ENCODE measurements at places on chromosomes 2 and 18.

DNA sequence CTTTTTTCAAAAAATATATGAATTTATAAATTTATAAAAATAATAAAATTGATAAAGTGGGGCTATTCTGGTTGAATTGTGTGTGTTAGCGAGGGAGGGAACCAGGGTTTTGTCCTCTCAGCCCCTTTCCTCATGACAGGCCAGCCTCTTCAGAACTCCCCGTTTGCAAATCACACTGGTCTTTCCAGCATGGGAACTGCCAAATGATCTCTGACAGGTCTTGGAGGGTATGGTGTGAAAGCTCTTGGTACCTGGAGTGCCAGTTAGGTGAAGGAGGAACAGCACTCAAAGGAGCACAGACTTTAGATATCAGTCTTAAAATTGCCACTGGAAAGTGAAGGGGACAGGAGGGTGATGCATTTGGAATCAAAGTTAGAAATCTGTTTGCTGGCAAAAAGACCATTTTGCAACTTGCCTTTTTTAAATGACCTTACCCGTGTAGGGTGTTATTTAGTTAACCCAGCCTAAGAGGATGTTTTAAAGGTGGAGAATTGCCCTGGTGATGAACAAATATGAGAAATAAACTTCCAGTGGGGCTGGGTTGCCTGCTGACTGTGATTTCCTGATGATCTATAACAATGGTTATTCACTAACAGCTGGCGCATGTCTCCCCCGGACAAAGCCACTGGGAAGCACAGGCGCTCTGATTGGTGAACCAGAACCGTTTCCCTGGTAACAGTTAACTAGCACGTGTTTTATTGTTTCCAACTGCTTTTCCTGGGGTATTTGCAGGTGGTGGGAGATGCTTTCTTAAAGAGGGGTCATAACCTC lies 85.3 kb upstream of the EFEMP1 start:
- peak; percentile 57 for DNase-seq

- no peak for DNase-seq
Observed at GRCh38 chr2:230914886-230915285, 10.2 kb downstream of the GPR55 start.

DNA sequence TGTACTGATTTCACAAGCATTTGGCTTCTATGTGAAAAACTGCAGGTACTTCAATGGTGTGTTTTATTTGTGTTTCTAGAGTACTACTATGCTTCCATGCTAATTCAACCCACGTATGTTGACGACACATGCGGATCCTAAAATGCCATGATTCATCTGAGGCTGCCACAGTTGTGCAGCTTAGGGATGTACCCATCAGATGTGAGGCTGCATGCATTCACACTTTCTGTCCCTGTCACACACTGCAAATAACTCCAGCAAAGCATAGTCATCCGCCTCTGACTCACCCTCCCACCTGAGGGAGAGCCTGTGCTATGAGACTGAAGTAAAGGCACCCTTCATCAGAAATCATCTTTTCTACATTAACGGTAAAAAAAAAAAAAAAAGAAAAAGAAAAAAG lies 22.1 kb upstream of the SERTAD2 start:
- DNase-seq: peak; percentile 56

GRCh38 chr2:42865884-42866881 lies 73.8 kb upstream of the HAAO start:
- no peak for DNase-seq

DNA sequence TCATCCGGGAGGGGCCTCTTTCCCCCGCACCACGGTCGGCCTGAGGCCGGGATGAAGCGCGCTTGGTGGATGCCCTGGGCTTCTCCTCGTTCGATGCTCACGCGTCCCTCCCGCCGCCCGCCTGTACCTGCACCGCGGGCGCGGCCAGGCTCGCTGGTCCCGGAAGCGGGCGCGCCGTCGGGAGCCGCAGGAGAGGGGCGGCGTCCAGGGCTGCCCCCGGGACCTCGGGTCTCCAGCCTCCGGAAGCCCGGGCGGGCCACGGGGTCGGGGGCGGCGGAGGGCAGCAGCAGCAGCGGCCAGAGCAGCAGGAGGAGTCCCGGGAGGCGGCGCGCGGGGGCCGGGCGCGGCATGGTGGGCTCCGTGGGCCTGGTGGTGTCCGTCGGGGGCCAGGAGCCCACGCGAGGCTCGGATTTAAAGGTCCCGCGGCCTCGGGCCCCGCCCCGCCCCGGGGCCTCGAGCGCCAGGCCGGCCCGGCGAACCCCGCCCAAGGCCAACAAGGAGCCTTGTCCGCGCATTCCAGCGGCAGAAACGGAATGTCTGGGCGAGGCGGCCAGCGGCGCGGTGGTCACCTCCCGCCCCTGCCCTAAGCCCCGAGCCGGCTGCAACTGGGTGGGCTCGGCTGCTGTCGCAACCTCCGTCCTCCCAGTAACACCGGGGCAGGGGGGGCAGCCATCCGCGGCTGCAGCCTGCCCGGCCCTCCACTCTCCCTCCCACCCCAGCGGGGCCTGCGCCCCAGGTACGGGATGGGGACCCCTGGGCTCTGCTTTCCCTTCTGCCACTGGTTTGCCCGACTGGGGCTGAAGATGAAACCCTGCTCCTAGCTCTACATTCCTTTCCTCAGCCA lies at the start of gene MATN3:
TSS of gene MATN3 (minus strand) at position 387 of the 844 bp plus-strand sequence. CDS start at position 350, 37 bp downstream.
- peak; percentile 61 for DNase-seq

GRCh38 chr2:66541646-66542045 lies 106.7 kb downstream of the MEIS1 start:
- no peak for DNase-seq

- no peak for DNase-seq
Observed at GRCh38 chr2:10370390-10370789, 67.7 kb downstream of the HPCAL1 start.

- peak; percentile 39 for DNase-seq
Observed at GRCh38 chr18:29644276-29644675, 1398.3 kb downstream of the DSC3 start.

GRCh38 chr2:96164459-96165184 lies 19.4 kb upstream of the DUSP2 start:
- no peak for DNase-seq

DNA sequence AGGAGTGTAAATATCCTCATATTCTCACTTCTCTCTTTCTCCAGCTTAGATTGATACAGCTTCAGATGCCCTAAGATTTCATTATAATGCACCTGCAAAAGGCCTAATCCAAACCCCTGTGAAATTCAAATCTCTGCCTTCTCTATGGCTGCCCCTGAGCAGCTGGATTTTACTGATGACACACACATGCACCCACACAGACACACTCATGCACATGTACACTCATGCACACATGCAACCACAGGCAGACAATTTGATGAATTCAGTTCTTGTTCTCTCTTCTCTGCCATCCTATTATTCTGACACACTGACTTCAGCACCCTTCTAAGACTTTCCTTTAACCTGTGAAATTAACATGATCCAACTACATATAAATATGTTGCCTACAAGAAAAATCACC lies 563.2 kb downstream of the RNF144A start:
- no peak for DNase-seq

DNA sequence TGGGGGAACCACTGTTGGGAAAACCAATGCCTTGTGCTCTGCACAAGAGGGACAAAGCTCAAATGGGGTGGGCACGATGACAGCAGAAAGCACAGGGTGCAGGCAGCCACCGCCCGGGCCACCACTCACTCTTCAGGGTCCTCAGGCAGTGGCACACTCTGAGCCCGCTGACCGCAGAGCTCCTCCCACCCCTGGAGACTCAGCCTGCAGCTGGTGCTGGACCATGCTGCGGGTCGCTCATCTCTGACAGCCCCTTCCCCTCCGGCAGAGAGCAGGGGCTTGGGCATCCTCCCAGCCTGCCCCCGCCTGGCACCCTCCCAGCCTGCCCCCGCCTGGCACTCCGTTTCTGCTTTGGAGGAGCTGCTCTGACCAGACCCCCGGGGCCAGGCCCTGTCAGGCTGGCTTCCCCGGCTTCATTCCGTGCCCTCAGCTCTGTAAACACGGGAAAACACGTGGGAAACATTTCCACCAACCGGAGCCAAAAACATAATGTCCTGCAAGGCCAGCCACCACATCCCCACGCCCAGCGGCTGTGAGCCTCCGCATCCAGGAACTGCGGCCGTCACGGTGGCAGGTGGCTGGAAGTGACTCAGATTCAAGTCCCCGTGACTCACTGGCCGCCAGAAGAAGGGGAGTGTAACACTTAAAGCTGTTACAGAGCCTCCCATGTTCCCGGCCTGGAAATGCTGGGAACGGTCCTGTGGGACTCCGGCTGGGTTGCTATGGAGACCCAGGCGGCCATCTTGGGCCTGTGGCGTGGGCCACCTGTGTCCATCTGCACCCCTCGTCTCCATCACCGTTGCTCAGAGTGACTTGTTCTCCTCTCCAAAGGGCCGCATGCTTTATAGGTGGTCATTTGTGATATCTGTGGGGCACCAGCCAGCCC lies 6.8 kb upstream of the SNED1 start:
- DNase-seq: peak; percentile 100

- no peak for DNase-seq
Observed at GRCh38 chr2:70541481-70542020, 12.1 kb downstream of the TGFA start.

DNA sequence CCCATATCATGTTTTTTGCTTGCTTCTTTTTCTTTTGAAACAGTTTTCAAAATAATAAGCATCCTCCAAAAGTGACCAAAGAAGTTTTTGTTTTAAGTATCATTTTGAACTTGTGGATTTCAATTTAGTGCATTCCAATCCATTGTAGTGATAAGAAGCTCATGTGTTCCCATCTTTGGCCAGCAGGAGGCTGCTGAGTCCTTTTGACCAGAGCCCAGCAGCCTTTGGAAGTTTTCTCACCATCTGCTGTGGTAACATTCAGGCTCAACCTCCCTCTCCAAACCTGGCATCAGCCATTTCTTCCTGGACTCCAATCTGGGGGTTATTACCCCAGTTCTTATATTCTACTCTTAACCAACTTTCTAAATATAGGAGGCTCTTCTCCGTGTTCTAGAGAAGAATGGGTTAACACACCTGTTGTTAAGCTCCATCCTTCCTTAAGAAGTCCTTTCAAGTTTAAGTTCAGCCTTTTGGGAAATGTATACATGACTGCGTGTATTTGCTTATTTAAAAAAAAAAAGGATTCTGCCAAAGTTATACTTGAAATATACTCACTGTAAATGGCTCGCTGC lies 39.0 kb upstream of the MAL start:
- peak; percentile 51 for DNase-seq

DNA sequence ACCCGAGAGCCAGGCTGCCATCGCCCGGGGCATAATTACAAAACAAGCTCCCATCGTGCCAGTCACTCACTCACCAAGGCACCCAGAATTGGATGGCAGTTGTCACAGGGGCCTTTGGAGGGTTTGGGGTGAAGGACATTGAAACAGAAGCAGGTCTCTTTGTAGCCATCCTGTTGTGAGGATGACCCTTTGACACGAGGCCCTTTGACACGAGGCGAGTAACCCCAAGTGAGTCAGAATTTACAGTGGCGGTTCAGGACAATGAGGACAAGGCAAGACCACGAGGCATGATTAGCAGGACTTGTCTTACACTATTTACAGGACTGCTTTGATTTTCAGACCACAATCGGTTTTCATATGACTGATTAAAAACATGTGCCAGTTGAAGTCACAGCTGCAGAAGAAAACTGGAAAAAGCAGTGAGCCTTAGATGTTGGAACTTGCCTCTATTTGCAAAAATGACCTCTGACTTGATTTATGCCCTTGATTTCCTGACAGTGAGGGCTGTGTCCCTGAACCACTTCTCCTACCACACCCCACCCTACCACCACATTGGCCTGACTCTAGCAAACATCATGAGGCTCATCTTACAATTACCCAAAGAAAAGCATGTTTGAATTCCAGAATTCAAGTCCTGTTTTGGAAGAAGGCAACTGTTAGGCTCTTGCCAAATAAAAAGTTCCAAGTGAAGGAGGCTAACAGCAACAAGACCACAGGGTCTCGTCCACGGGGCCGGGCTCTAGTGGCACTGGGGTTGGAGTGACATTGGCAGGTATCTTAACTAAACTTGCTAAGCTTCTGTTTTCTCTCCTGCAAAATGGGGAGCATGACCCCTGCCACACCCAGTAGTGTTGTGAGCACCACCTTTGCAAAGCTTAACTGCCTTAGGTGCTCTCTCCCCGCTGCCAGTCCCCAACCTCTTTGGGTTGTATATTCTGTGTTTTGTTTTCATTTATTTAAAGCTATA lies 64.4 kb upstream of the FOSL2 start:
- DNase-seq: peak; percentile 81

DNA sequence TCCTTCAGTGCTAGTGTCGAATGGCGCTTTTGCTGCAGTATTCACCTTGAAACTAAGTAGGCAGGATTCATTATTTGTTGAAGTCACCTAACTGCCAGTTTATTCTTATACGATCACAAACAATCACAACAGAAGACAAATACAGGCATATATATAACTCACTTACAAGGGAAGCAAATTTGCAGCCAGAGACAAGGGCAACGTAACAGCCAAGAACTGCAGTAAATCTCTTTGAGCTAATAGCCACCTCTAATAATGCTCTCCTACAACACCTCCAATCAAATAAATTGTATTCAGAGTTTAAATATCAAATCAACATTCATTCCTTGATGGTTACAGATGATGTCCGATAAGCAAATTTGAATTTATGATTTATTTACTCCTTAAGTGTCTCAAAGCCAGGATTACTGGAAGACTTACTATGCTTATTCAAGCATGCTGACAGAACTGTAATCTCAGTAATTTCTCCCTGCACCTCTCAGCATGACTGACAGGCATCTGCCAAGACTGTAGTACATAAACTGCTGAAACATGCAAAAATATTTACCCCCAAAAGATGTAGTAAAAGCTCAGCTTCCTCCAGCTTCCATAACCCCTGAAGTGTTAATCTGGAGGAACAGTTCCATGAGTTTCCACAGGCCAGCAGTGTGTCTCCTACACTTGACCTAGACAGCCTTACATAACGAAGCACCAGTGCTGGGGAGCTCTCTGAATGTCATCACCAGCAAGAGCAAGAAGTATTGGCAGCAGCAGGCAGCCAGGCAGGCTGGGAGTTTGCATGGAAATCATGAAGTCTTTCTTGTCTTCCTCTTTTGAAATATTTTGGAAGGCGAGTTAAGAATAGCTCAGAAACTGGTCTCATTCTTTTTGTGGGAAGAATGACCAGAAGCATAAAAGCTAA lies 20.9 kb upstream of the SCN1A start:
- no peak for DNase-seq

GRCh38 chr2:64474121-64474571 lies 20.2 kb downstream of the LGALSL start:
- no peak for DNase-seq

DNA sequence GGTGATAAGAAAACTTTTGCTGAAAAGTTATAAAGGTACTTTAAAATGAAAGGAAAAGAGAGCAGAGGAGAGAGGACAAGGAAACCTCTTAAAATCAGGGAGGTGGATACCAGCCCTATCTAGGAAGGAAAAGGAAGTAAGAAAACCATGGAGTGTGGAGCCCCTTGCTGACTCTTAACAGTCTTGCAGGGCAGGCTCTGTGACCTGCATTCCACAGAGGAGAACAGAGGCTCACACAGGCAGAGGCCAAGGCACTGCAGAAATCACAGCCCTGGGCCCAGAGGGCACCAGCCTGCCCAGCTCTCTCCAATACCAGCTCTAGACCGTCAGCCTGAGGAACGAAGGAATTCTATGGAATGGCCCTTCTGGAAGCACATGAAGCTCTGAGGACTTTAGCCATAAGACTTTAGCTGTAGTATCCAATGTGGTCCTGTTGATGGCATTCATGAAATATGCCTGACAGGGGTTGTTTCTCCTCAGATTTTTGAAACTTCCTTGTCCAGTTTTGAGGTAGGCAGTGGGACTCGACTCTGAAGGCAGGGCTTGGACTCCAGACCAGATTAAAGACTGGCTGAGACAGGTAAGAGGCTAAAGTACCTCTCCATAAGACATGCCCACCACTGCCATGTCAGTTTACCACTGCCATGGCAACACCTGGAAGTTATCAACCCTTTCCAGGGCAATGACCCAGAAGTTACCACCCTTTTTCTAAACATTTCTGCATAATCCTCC lies 216.3 kb downstream of the ANAPC1 start:
- peak; percentile 88 for DNase-seq
